Peyer's patch (tissue), 4 donors: ENCODE measurements at places on chromosomes 6 and 20.

DNA sequence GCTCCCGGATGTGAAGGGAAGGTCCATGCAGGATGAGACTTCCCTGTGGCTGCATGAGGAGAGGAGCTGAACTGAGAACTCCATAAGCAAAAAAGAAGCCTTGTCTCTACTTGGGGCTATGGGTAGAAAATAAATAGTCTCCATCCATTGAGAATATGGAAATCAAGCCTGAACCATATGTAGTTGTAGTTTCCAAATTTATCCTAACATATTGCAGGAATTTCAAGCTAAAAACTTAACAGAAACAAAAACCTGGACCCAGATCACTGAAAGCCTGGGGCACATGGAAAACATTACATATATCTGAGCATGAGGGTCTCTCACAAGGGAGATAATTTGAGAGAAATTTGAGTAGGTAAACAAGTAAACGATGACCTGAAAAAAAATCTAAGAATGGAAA is 94.9 kb upstream of the C6orf118 start:
- DNase-seq, result no peak

- DNase-seq, result no peak
Observed at GRCh38 chr6:104718672-104719071, 141.0 kb downstream of the HACE1 start.

GRCh38 chr20:7147220-7147601 is 379.7 kb downstream of the BMP2 start:
- DNase-seq, result no peak

DNA sequence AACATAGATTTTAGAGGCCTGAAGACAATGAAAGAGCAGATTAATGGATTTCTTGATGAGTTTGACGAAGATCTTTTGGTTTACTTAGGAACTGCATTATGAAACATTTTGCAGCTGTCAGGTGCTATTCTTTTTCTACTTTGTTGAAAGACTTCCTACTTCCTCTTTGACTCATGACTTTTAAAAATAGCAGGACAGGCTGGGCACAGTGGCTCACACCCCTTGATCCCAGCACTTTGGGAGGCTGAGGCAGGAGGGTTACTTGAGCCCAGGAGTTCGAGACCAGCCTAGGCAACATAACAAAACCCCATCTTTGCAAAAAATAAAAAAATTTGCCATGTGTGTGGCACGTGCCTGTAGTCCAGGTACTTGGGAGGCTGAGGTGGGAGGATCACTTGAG is 52.0 kb downstream of the ITCH start:
- DNase-seq, result no peak

DNA sequence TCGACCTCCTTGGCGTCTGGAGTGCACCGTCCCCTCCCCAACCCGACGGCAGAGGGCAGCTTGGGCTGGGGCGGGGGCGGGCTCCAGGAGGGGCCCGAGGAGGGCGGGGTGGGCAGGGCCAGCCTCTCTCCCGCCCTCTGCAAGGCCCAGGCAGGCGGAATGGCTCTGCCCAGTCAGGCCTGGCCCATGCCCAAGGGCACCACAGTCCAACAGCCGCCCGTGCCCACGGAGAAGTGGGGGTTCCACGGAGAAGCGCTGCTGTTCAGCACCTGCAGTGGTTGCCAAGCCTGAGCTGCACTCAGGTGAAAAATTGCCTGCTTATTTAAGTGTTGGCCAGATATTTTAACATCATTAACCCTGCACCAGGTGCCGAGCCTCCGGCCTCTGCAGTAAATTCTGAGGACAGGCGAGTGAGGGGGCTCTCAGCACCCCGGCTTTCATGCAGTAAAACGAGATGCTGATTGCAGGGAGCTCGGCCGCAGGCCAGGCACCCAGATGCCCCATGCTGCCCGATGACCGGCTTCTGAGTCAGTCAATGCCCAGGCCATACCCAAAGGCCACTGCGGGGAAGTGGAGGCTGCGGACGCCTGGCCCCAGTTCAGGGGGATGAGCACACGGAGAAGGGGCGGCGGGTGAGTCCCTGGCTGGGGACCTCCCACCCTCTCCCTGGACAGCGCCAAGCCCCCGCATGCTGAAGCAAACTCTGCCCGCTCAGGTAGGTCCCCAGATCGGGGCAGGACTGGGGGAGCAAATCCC is at the start of gene SRMS:
Gene SRMS (minus strand): TSS at position 25 of the 756 bp plus-strand sequence. CDS start 286 bp downstream, outside the sequence.
- no peak for DNase-seq

DNA sequence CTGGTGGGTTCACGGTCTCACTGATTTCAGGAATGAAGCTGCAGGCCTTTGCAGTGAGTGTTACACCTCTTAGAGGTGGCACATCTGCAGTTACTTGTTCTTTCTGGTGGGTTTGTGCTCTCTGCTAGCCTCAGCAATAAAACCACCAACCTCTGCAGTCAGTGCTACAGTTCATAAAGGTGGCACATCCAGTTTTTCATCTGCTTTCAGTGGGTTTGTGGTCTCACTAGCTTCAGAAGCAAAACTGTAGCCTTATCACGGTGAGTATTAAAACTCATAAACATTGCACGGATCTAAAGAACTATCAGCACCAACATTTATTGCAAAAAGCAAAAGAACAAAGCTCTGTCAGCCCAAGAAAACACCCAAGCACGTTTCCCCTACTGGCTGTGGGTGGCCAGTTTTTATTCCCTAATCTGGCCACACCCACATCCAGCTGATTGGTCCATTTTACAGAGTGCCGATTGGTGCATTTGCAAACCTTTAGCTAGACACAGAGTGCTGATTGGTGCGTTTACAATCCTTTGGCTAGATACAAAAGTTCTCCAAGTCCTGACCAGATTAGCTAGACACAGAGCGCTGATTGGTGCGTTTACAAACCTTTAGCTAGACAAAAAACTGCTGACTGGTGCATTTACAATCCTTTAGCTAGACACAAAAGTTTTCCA is 3.4 kb upstream of the TMEM14C start:
- no peak for DNase-seq

DNA sequence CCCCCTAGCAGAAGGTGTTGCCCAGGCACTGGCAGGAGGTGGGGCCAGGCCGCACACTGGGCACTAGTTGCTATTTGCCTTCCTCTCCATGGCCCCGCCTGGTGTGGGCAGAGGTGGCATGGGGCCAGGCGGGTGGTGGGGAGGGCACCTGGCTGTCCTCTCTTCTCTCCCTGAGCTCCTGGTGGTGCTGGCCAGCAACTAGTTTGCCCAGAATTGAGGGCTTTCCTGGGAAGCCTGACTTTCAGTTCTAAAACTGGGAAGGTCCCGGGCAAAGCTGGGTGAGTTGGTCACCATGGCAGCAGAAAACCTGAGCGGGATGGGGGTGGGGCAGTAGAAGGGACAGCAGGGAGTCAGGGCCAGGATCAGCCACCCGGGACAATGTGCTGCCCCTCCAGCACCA is 48.2 kb downstream of the RBM38 start:
- no peak for DNase-seq

- DNase-seq, result no peak
Observed at GRCh38 chr6:52337633-52338290, 24.2 kb upstream of the PAQR8 start.

GRCh38 chr6:24445704-24446103 is 43.0 kb downstream of the MRS2 start:
- DNase-seq, result no peak

DNA sequence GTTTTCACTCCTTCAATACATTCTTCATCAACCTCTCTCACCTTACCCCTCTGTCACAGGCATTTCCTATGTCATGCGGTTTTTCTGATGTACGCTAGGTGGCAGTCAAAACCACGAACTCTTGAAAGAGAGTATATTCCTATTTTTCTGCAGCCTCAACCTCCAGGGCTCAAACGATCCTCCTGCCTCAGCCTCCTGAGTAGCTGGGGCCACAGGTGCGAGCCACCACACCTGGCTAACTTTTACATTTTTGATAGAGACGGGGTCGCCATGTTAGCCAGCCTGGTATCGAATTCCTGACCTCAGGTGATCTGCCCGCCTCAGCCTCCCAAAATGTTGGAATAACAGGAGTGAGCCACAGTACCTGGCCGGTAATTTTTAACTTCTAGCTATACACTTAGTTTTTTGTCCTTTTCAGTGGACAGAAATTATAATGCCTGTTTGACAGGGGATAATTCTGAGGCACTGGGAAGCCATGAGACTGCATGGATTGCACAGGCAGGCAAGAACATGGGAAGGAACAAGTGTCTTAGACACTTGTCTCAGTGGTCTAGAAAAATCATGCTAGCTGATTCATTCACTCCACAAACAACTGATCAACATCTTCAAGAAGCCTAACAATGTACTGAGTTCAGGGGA is 22.5 kb upstream of the HFE start:
- DNase-seq, result peak; percentile 63

- DNase-seq, result peak; percentile 47
Observed at GRCh38 chr6:107820338-107821261, 3.5 kb downstream of the SCML4 start.

DNA sequence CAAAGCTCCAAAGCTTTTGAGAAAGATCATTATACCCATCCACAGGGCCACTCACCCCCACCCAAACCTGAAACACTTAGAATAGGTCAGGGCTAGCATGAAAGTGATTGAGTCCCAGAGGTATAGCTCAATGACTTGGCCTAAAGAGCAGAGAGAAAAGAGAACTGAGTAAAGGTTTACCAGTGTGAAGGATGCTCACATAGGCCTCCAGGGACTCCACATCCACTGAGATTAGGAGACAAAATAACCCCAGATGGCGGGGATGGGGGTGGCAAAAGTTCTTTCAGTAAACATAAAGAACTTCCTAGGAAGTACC is 12.2 kb downstream of the SAYSD1 start:
- no peak for DNase-seq
